ENCODE measurements at places on chromosomes 4 and X.

- no peak for DNase-seq
Observed at GRCh38 chr4:8832113-8832915, 39.3 kb downstream of the HMX1 start.

GRCh38 chrX:125654501-125654900 is 334.8 kb downstream of the TEX13C start:
- DNase-seq = no peak

DNA sequence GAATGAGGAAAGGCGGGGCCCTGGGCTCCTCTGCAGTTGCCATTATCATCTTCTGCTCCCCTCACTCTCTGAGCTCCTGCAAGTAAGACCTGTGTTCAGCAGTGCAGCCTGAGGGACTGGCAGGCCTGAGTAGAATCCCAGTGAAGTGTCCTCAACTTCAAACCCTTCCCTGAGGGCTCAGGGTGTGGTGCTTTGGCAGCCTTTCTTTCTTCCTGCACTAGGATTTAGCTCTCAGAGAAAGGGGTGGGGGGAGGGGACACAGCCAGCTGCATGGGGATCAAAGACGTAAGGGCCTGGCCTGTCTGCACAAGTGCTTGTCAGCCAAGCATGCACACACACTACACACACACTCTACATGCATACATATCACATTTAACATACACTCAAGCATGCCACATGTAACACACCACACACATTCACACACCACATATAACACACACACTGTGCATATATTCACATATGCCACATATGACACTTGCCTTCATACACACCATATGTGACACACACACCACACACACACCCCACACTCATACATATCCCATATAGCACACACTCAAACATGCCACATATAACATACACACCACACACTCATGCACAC is 223.4 kb upstream of the RPL34 start:
- DNase-seq = no peak

- no peak for DNase-seq
Observed at GRCh38 chr4:55107054-55107453, 18.3 kb downstream of the KDR start.

DNA sequence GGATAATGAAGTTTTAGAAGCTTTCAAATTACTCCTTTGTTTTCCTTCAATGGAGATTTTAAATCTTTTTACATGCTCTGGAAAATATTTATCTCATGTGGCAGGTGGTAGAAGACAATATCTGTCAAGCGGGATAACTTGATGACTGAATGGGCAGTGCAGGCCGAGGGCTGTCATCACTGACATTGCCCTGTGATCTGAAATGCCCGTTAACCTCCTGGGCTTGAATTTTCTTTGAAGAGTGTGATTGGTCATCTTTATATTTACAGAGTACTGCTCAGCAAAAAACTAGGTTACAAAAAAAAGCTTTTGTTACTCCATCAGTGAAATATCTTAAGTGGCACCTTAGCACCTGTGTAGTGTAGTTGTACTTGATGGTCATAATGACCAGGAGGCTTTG is 147.5 kb downstream of the GATB start:
- DNase-seq = no peak

DNA sequence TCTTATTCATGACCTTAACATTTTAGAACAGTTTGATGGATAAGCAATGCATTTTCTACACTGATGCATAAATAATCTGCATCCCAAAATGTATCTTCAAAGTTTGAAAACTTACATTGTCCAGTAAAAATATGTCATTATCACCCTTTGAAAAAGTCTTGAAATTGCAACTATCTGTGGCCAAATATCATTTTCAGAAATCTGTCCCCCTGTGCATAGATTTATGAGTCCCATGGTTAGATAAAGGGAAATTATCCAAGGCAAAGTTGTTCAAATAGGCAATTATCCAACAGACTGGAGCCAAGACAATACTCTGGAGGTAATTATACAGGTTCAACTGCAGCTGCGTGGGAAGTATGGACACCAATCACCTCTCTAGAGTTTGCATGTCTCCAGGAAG is 182.5 kb upstream of the INTU start:
- no peak for DNase-seq

DNA sequence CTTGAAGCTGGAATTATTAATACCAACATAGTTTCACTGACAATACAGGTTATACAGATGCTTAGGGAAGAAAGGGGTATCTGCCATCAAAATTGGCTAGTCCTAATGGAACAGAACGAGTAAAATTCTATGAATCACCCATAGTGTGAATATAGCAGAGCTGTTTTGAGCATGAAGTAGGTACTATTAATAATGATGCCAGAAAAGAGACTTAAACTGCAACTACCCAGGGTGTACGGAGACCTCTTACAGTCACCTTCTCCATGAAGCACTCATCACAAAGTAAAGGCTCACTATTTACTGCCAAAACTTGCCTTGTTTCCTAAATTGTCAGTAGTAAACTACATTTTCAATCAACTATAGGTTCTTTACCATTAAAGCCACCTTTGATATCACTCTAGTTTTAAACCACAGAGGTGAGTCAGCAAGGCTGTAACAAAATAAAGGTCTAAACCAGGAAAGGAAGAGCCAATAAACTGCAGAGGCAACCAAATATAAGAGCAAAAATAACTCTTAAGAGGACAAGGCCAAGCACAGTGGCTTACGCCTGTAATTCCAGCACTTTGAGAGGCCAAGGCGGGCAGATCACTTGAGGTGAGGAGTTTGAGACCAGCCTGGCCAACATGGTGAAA is 114.4 kb downstream of the FRYL start:
- DNase-seq = no peak

DNA sequence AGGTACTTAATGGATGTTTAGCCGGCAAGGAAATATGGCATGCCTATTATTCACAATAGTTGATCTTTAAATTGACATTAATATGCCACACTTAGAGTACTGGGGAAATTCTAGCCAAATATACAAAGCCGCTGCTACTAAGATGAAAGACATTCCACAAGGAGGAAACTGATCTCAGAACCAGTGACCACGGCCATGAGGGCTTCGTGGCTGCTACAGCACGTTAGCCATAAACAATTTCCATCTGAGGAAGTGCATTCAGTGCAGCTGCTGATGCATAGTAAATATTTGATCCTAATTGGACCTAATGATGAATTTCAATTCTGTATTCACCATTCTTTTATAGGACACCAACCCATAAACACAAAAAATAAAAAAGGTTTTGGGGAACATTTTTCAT is 59.1 kb downstream of the SORBS2 start:
- DNase-seq = no peak

DNA sequence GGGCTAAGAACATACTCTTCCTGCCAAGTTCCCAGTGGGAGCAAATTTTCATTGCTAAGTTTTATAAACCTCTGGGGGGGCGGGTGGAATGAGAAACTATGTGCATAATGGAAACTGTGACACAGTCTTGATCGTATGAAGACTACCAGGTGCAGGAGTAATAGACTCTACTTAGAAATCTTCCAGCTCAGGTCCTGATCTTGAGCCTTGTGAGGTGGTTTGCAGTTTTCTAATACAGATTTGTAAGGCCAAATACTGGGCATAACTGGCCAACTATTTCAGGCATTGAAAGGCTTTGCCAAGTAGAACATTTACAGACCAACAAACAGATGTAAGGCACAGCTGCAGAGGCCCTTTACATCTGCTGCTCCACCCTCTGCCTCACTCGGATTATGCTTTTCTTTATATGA is 89.7 kb upstream of the CBR4 start:
- no peak for DNase-seq

GRCh38 chr4:184382189-184382846 is 92.0 kb downstream of the IRF2 start:
- no peak for DNase-seq

- DNase-seq = no peak
Observed at GRCh38 chr4:56806666-56807065, 14.8 kb downstream of the SPINK2 start.

DNA sequence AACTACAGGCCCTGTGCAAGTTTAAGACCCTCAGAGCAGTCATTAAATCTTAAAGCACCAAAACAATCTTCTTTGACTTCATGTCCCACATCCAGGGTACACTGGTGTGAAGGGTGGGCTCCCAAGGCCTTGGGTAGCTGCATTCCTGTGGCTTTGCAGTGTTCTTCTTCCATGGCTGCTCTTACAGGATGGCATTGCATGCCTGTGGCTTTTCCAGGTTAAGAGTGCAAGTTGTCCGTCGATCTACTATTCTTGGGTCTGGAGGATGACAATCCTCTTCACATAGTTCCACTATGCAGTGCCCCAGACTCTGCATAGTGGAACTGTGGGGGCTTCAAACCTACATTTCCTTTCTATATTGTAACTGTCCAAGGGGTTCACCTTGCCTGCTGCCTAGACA is 494.5 kb downstream of the CFAP47 start:
- no peak for DNase-seq

DNA sequence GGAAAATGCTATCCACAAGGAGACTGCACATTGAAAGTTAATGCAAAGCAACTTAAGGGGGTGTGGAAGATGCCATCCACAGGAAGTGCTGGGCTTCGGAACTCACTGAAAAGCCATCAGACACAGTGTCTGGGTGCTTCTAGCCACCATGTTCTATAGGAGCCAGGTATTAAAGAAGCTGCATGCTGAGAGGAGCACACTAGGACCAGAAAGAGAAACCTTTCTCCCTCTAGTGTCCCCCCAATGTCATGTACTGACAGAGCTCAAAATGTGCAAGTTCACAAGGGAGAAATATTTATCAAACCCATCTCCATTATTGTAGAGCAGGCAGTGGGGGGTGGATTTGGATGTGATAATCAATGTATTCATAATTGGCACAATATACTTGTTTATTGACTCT is 510.9 kb downstream of the GRID2 start:
- DNase-seq = no peak

DNA sequence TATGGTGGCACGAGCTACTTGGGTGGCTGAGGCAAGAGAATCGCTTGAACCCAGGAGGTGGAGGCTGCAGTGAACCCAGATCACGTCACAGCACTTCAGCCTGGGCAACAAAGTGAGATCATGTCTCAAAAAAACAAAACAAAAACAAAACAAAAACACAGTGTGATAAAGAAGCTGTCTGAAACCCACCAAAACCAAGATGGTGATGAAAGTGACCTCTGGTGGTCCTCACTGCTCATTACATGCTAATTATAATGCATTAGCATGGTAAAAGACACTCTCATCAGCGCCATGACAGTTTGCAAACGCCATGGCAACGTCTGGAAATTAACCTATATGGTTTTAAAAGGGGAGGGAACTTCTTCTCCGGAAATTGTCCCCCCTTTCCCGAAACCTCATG is 29.4 kb upstream of the OPHN1 start:
- DNase-seq = no peak

DNA sequence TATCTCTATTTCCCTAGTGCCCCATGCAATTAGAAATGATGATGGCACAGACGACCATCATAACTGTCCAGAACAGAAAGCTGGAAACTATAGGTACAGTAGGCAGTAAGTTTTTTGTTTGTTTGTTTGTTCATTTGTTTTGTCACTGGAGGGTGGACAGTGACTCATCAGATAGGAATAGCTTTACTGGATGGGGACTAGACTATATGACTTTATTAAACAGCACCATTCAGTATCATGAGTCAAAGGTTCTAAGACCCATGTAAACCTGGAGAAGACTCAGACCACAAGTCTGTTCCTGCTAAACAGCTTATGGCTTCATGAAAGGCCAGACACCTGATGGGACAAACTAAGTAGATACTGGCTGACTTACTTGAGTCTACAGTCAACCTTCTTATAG is 38.4 kb downstream of the PLAC1 start:
- DNase-seq = no peak

DNA sequence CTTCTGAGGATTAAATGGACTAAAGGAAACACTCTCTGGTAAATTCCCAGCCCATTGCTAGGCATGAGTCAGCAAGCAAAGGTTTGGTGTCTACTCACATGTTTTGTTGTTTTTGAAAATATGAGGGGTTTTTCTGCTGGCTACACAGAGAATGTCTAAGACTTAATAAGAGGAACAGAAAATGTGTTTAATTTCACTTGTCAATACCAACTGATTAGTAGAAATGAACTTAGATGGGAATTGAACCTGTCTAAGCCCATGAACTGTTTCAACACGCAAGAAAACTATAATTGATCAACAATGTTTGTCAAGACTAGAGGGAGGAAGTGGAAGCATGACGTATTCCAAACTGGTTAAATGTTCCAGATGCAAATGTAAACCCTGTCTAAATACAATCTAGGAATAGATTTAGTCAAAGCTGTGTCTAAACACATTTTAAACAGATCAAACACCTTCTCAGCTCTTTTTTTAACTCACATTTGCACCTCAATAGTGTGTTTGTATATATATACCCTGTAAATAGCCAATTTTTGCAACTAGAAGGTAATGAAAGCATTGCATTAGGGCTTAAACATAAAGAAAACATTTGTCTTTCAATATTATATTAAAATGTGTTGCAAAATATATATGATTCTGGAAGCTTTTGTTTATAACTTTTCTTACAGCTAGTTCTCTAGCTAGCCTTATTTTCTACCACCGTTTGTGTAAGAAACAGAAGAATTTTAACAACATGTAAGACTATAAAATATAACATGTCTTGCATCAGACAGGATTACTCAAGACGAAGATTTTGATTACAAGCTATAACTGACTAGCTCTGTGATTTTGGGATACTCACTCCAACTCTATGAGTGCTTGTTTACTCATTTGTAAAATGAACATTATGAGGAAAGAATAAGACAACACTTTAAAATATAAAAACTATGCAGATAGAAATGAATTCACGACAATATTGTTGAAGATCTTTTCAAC is 607.8 kb downstream of the FSTL5 start:
- no peak for DNase-seq

- no peak for DNase-seq
Observed at GRCh38 chrX:141652286-141652685, 46.3 kb downstream of the SPANXD start.

- DNase-seq = no peak
Observed at GRCh38 chr4:187444061-187444460, 551.5 kb upstream of the ZFP42 start.

GRCh38 chrX:6852869-6853268 is 294.6 kb upstream of the STS start:
- DNase-seq = no peak

- no peak for DNase-seq
Observed at GRCh38 chrX:57528670-57529255, 63.0 kb upstream of the ZXDB start.

GRCh38 chr4:144575181-144575580 is 70.8 kb upstream of the HHIP start:
- DNase-seq = no peak

DNA sequence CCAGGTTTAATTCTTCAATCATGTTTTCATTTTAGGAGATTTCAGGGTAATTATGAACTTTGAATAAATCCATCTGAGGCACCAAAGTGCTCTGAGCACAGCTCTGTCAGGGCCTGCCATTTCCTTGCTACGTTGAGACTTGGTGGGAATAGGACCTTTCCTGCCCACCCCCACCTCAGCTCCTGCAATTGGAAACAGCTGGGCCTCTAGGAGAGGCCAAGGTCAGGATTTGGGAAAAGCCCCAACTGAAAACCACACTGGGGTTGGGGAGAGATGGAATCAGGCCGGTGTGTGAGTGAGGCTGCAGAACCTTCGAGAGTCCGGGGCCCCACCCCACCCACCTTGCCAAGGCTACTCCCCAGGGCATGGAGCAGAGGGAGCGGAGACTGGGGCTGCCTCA is 212.7 kb upstream of the BCOR start:
- DNase-seq = no peak

GRCh38 chrX:7614616-7615015 is 228.4 kb upstream of the VCX start:
- no peak for DNase-seq

- no peak for DNase-seq
Observed at GRCh38 chr4:176440698-176441097, 120.9 kb downstream of the SPCS3 start.

Measured in omental fat pad (tissue), 4 donors.